Brain microvascular endothelial cell (primary cell): ENCODE measurements at places on chromosomes 12 and 14.

GRCh38 chr12:42763682-42764081, 174.1 kb upstream of the PRICKLE1 start:
- no peak for DNase-seq

- no peak for DNase-seq
These were observed 156.3 kb downstream of the PELI2 start for GRCh38 chr14:56274556-56274955.

DNA sequence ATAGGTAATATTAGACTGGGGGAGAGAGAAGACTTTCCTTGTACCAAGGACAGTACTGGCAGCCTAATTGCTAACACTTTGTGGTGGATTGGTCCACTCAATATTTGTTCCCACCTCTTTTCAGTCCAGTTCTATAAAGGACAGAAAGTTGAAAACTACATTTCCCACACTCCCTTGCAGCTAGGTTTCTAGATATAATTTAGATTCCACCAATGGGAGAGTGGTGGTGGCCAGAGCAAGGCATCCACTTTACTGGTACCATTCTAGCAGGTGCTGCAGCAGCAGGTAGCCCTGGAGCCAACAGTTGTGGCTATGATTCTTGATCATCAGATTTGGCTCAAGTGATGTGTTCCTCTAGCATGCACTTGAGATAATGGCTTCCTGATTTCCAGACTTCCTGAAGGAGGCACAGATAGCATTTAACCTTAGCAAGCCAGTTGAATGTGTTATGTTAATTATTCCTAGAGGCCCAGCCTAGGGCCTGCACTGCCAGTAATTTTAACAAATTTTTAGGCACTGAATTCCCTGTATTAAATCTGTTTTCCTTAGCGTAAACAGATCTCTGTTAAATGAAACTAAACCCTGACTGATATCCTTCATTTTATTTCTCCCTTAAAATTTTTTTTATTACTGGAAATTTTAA, 24.4 kb downstream of the SLC38A1 start:
- DNase-seq: no peak

- DNase-seq: no peak
These were observed 2.0 kb downstream of the PRKAB1 start for GRCh38 chr12:119669744-119670472.

GRCh38 chr12:115437061-115437567, 753.1 kb upstream of the TBX3 start:
- DNase-seq: no peak

- no peak for DNase-seq
These were observed 717.5 kb downstream of the RERGL start for GRCh38 chr12:17372508-17372907.

- no peak for DNase-seq
These were observed 57.2 kb downstream of the ALG10B start for GRCh38 chr12:38373784-38374183.

GRCh38 chr14:75343911-75344310, 65.3 kb downstream of the FOS start:
- peak; percentile 7 for DNase-seq

GRCh38 chr12:45655186-45655585, 74.3 kb upstream of the ARID2 start:
- peak; percentile 29 for DNase-seq

GRCh38 chr12:93003531-93004239, 74.6 kb upstream of the EEA1 start:
- DNase-seq: no peak

DNA sequence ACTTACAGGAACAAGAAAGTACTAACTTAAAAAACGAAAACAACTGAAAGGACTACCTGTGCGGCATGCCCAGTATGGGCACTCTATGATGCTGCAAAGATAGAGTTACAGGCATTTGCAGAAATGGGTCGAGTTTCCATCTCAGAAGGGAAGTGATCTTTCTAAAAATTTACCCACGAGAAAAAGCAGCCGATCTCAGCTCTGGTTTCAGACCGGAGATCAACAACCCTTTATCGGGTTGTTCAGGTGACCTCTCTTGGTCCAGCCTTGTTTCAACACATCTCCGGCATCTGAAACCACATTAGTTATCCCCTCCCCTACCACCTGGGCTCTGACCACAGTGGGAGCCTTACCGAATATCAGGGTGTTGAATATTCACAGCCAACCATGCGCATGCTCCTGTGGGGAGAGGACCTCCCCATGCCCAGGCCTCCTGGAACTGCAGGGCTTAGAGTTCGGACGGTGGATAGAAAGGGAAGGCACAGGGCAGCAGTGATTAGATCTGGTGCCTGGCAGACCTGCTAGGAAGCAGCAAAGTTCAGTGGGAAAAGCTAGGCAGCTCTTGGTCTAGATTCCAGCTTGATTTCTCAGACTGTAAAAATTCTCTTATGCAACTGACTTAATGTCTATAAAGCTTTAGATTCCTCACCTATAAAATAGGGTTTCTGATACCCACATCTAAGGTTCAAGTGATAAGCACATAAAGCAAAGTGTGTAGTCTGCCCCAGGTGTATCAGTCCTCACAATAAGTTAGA, 906.0 kb downstream of the VRK1 start:
- no peak for DNase-seq

- DNase-seq: no peak
These were observed 120.7 kb upstream of the C14orf180 start for GRCh38 chr14:104458845-104459244.

DNA sequence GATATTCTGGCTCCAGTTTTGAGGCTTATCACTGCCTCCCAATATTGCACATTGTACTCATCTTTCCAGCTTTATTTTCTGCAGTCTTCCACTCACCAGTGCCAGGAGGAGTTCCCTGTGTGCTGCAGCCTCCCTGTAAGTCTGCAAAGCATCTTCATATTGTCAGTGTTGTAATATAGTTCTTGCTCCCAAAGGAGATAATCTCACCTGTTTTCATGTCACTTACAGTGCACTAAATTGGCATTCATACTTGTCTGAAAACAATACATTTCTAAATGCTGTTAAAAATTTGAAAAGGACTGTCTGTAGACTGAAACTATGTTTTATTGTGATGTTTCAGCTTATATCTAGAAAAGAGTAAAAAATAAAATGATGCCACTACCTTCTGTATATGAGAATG, 146.8 kb upstream of the TMTC1 start:
- no peak for DNase-seq

GRCh38 chr14:62347562-62348011, 585.4 kb downstream of the SNAPC1 start:
- DNase-seq: no peak

GRCh38 chr12:113613414-113613813, 141.7 kb upstream of the LHX5 start:
- DNase-seq: no peak

DNA sequence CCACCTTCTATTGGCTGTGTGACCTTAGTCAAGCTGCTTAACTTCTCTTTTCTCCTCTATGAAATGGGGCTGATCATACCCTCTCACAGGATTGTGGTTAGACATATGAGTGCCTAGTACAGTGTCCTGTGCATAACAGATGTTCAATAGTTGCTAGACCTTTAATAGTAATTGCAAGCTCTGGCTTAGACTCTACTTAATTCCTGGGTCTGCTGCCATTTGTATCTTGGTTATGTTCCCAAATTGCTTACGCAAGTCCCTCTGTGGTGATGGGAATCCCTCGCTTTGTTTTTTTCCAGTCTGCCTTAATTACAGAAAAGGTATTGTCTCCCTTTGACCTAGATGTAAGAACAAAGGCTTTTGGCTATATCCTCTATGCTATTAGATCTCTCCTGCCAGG, 15.1 kb downstream of the SUDS3 start:
- no peak for DNase-seq

GRCh38 chr14:22106700-22107697, 433.4 kb upstream of the OR4E1 start:
- DNase-seq: no peak

DNA sequence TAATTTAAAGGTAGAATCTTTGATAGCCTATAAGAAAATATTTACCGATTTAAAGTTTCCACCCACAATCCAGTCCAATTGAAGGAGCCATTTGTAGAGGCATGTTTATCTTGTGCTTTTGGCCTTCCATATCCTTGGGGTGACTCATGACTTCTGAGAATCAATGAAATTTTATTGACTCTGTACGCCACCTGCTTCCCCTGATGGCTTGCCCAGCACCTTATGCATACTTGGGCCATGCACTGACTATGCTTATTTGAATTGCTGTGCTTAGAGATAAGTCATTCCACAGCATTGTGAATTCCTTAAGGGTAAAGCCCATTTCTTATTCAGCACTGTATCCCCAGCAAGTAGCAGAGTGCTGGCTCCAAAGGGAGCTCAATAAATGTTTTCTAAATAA, 954.8 kb upstream of the SEL1L start:
- DNase-seq: no peak

DNA sequence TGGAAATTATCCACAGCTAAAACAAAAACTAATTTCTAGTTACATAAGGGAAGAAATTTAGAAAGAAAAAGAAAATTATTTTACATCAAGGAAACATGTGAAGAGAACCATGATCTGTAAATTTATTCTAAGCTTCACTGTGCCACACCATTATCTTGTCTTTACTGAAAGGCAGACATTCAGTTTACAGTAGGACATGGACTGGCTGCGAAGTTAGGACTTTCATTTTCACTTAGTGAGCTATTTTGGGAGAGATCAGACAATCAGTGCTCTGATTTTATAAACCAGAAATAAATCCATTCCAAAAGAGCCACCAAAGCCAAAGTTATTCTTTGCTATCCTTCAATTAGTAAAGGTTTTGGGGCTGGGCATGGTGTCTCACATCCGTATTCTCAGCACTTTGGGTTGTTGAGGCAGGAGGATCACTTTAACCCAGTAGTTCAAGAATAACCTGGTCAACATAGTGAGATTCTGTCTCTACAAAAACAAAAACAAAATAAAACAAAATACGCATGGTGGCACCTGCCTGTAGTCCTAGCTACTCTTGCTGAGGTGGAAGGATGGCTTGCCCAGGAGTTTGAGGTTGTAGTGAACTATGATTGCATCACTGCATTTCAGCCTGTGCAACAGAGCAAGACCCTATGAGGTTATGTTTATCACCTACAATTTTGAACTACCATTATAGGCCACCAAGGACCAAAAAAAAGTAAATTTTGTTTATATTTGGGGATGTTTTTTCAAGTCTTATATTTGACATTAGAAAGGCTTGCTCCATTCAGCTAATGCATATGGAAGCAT, 1084.8 kb upstream of the ATXN7L3B start:
- no peak for DNase-seq

GRCh38 chr12:5525783-5526367, 94.0 kb downstream of the NTF3 start:
- DNase-seq: no peak

DNA sequence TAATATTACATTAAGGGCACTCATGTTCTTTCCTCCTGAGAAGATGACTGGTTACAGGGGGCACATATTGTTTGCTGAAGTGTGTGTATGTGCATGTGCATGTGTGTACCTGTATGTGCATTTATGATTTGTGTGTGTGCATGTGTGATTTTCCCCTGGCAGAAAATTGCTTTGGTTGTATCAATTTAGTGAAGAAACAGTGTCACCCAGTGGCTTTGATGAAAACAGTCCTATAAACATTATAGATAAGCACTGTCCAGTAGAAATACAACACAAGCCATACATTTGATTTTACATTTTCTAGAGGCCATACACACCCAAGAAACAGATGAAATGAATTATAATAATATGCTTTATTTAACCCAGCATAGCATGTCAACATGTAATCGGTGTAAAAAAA, 8.6 kb downstream of the PDE3A start:
- DNase-seq: peak; percentile 44

DNA sequence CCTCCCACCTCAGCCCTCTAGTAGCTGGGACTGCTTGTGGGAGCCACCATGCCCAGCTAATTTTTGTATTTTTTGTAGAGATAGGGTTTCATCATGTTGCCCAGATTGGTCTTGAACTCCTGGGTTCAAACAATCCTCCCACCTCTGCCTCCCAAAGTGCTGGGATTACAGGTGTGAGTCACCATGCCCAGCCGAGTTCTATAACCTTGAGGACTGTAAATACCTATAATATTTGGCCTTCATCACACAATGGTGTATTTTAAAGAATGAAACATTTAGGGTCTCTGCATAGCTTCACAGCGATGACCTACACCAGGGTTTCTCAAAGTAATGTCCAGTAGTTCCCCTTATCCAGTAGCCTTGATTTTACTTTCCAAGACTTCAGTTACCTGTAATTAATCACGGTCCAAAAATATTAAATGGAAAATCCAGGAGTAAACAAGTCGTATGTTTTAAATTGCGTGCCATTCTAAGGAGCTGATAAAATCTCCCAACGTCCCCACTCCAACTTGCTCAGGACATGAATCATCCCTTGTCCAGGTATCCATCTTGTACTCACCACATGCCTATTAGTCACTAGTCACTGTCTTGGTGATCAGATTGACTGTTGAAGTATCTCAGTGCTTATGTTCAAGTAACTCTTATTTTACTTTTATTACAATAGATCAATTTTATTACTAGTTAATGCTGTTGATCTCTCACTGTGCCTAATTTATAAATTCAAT, 368.2 kb downstream of the BTG1 start:
- peak; percentile 16 for DNase-seq

GRCh38 chr14:64698903-64699302, 5.3 kb upstream of the PLEKHG3 start:
- DNase-seq: no peak

- DNase-seq: no peak
These were observed 20.8 kb downstream of the SLC8B1 start for GRCh38 chr12:113314121-113314529.

DNA sequence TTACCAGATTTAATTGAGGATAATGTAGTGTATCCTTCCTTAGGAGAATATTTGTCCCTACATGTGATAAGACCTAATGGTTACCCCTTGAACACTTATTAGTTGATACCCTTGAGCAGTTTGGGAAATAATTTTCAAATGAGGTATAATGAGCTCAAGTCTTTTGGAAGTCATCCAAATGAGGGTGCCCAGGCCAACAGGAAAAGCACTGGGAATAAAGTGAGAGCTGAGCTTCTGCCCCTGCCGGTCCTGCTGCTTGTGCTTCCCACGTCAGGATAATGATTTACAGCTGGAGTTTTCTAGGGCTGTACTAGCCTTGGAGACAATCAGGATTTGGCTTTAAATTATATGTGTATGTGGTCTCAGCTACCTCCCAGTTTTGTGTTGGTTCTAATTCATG, 178.8 kb upstream of the FRMD6 start:
- no peak for DNase-seq

DNA sequence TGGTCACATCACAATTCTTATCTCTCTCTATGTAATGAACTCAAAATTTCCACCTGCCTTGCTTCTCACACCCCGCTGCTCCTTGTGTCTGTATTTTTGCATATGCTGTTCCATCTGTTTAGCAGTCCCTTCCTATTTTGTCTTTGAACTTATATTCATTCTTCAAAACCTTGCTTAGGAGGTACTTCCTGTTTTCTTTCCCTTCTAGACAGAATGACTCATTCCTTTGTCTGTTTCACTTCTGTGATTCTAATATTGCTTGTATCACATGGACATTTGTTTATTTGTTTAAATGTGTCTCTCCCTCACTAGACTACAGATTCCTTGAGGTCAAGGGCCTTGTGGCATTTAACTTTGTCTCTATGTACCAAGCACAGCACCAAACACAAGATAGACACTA, 424.2 kb downstream of the ETNK1 start:
- DNase-seq: no peak

GRCh38 chr12:8483079-8483478, 27.3 kb downstream of the CLEC6A start:
- no peak for DNase-seq

- DNase-seq: peak; percentile 74
These were observed 82.6 kb downstream of the TAOK3 start for GRCh38 chr12:118290130-118290529.

- no peak for DNase-seq
These were observed 8.6 kb upstream of the C12orf50 start for GRCh38 chr12:88037770-88038169.

- DNase-seq: no peak
These were observed 845.4 kb downstream of the VRK1 start for GRCh38 chr14:97642631-97643030.
